Activated CD8-positive, alpha-beta memory T cell treated with anti-CD3 and anti-CD28 coated beads, Interleukin-2, amount 50 U/mL, for 4 hours (primary cell): ENCODE measurements at places on chromosomes 7 and 10.

- DNase-seq: no peak
These were observed 91.5 kb downstream of the MCU start for GRCh38 chr10:72783410-72783833.

DNA sequence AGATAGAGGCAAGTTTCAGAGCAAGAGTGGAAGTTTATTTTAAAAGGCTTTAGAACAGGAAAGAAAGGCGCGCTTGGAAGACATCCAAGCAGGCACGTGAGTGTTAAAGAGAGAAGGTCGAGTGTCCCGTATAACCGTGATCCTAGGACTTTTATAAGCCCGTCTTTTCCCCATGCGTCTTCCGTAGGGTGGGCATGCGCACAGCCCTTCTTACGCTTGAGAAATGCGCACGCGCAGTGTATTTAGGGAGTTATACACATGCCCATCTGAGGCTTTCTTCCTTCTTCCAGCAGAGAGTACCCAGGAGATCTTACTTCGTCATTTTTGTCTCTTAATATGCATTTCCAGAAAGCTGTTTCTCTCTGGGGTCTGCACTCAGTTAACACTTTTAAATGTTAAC, 52.4 kb downstream of the CALD1 start:
- peak; percentile 18 for DNase-seq

DNA sequence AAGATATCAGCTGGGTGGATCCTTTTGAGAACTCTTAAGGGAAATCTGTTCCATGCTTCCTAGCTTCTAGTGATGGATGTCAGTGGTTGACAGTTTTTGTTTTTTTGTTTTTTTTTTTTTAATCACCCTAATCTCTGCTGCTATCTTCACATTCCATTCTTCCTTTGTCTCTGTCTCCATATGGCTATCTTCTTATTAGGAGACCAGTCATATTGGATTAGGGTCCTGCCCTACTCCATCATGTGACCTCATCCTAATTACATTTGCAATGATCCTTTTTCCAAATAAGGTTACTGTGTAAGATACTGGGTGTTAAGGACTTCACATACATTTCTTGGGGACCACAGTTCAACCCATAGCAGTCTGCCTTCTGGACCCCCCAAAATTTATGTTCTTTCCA, 69.7 kb downstream of the MLLT10 start:
- no peak for DNase-seq

- no peak for DNase-seq
These were observed 183.6 kb upstream of the GDF10 start for GRCh38 chr10:47116445-47116844.

GRCh38 chr7:25677595-25677994, 449.3 kb upstream of the NPVF start:
- no peak for DNase-seq

DNA sequence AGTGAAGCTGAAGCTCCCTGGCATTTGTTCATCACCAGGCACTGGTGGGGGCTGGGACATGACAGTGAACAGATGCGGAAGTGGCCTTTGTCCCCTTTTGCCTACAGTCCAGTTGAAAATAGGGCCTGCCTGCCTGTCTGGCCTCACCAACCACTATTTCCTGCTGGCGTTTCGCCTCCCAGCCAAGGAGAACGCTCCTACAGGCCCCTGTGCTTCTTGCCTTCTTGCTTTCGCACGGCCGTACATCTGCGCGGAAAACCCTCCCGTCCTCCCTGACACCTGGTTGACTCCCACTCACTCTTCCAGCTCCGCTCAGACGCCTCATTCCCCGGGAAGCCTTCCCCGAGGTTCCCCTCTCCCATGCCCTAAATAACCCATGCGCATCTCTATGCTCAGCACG, 317.3 kb downstream of the PRPF18 start:
- DNase-seq: no peak

GRCh38 chr7:67348171-67348570, 351.5 kb downstream of the TYW1 start:
- DNase-seq: no peak

DNA sequence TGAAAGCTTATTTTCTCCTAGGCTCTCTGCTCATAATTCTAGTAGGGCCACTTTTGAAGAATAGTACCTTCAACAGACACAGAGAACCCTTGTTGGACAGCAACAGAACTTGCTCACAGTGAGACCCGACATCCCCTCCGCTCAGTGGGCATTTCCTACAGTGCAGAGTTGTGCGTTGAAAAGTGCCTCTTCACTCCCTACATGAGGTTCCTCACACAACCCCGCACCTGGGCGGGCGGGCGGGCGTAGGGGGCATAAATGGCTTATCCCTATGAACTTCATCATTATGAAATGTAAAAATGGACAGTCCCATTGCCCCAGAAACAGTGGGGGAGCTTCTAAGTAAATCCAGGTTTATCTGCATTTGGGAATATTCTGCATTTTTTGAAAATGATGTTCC, 174.9 kb downstream of the MGMT start:
- DNase-seq: no peak

GRCh38 chr7:149770728-149771636, 2.4 kb downstream of the ZNF467 start:
- no peak for DNase-seq

GRCh38 chr7:128093614-128094570, 62.7 kb upstream of the LRRC4 start:
- DNase-seq: no peak

DNA sequence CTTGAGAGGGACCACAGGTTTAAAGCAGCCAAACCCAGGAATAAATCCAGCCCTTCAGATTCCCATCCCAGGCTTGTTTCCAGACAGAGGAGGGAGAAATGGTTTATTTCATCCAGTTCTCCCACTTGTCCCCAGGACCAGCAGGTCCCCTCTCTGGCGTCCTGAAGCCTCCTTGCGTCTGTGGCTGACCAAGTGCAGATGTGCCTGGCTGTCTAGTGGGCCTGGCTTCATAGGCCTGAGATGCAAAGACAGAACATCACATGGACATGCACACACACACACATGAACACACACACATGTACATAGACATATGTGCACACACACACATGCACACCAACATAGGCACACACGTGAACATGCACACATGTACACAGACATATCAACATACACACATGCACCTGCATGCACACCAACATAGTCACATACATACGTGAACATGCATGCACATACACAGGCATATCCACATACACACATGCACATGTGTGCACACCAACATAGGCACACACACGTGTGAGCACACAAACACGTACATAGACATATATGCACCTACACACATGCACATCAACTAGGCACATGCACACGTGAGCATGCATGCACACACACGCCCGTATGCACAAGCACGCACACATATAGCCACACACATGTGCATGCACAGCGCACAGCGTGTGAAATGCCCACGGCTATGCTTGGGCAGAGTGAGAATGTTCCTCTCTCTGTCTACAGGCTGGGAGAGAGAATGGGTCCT, 10.7 kb downstream of the FOXL3 start:
- DNase-seq: no peak

DNA sequence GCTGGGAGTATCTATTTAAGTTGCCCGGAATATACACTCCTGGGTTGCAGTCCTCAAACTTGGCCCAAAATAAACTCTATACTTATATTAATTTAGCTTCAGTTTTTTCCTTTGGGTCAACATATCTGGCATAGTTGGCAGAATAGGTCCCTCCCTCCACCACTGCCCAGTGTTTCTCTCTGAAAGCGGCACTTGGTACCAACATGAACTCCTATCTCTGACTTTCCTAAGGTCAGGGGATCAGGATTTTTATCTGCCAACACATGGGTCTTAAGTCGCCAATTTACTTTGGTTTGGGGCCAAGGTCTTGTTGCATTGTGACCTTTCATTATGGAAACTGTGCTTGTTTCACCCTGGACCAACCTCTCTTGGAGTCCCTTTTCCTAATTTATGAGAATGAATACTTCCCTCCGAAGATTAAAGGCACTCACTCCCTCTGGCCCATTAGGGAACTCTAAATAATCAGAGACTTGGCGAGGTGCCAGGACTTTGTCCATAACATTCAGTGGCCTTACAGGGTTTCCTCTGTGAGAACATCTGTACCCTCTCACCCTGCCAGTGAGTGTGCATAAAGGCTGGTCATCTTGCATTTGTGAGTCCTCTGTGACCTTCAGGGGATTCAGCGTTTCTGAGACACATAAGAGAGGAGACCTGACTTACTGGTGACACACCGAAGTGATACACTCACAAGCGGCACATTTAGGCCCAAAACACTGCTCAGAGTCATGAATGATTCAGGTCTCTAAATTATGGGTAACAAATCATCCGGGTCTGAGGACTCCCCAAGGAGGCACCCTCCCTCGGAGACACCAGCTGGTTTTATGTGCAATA, 19.7 kb upstream of the FKBP9 start:
- DNase-seq: no peak

DNA sequence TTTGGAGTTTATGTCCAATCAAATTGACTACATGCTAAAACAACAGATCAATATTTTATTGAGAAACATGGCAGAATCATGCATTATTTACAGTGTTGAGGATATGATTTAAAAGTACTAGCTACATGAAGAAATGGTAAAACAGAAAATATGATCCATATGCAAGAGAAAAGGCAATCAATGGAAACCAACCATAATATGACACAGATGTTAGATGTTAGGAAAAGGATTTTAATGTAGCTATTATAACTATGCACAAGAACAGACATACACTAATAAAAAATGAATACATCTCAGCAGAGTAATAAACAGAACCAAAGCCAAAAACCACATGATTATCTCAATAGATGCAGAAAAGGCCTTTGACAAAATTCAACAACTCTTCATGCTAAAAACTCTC, 166.2 kb upstream of the CACNA2D1 start:
- DNase-seq: no peak

- DNase-seq: no peak
These were observed 715.1 kb downstream of the TYW1 start for GRCh38 chr7:67711706-67712105.
